Activated CD4-positive, alpha-beta T cell treated with anti-CD3 and anti-CD28 coated beads for 1 hour (primary cell): ENCODE measurements at places on chromosomes 2 and 18.

- DNase-seq, result no peak
These were observed 84.0 kb downstream of the KLHL14 start for GRCh38 chr18:32688821-32689220.

GRCh38 chr2:217777906-217778305 lies 224.9 kb downstream of the TNS1 start:
- DNase-seq, result no peak

- no peak for DNase-seq
These were observed 207.1 kb downstream of the MCFD2 start for GRCh38 chr2:46708492-46708891.

- no peak for DNase-seq
These were observed 545 bp downstream of the MPP4 start for GRCh38 chr2:201697899-201698298.

DNA sequence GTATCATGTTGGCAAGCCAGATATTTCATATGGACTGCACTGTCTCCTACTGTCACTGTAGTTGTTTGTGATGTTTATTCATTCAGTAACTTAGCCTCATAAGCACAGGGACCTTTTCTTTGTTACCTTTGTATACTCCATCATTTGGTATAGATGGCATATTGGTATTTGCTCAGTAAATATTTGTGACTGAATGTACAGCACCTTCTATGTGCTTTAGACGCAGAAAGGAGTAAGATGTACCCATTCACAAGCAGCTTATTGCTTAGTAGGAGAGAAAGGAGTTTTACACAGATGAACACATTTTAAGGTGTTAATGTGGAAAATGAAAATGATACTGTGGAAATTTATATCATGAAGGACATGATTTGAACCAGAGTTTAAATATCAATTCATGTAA lies 12.0 kb downstream of the EPC2 start:
- no peak for DNase-seq

DNA sequence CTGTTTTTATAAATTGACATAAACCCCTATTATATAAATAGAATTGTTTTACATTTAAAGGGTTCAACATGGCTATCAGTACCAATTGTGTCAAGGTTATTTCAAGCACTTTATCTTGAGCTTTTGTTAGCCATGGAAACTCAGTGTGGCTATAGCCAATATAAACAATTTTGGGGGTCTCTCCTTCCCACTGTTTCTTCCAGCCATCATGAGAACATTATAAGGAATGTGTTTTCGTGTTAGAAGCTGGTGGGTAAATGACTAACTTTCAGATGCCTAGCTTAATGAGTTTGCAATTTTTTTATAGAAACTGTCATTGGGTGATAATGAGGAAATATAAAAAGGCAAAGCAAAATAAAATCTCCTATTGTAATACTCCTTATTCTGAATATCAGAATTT lies 153.5 kb upstream of the FOSL2 start:
- DNase-seq, result no peak

- no peak for DNase-seq
These were observed 267.9 kb upstream of the TNP1 start for GRCh38 chr2:217127744-217128143.

DNA sequence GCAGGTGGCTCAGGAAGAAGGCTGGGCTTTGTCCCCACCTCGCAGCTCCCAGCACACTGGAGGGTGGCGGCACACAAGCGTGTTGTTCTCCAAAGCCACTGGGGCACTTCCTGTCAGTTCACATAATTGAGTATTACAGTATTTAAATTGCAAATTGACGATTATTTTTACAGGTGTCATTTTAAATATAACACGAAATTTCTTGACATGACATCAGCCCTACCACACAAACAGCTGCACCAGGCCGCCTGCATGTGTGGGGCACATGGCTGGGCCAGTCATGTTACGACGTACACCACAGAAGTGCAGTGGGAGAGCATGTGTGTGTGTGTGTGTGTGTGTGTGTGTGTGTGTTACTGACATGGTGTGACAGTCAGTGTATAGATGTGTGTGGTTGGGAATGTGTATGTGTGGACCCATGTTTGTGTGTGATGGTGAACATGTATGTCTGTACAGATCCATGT lies 155.6 kb downstream of the TTC32 start:
- DNase-seq, result no peak

DNA sequence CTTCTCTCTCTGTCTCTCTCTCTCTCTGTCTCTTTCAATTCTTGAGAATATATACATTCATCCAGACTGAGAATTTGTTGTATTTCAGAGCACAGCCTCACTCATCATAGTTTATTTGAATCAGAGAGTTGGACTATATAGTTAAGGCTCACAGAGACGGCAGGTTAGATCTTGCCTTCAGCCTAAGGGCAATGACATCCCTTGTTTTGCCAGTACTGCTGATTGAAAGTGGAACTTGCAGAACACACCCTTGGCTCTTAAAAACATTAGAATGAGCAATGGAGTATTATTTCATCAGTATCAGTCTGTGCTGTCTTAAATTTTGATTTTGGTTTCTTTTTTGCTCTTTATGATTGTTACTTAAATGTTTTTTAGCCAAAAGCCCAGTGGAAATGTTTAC lies 62.0 kb upstream of the DSG1 start:
- no peak for DNase-seq
